Upper lobe of left lung (tissue), 6 donors: ENCODE measurements at places on chromosomes 2 and 18. TPM values are rescaled to one million over a fixed set of nuclear protein-coding genes. Genes with fewer than 3 reads are reported as not detected.

Gene PSMA8
- total RNA-seq = not detected

DNA sequence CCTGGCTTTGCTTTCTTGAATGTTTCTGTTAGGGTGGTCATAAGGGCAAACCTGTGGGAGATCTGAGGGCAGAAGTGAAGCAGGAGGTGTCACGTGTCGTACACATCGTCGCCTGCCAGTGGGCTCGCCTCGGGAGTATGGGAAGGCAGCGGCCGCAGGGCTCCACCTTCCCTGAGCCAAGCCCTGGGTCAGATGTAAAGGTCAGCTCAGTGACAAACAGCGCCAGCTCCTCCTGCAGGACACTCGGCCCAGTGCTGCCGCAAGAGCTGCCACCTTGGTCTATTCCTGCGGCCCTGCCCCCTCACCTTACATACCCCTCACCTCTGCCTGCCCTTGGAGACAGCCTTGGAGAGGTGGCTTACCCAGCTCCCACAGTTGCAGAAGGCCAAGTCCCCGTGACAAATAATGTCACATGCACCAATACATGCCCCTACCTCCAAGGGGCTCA, 64.2 kb downstream of the PSMG2 start:
- no peak for DNase-seq

- DNase-seq = peak; percentile 18
Observed at GRCh38 chr2:100240386-100240785, 81.9 kb downstream of the LONRF2 start.

DNA sequence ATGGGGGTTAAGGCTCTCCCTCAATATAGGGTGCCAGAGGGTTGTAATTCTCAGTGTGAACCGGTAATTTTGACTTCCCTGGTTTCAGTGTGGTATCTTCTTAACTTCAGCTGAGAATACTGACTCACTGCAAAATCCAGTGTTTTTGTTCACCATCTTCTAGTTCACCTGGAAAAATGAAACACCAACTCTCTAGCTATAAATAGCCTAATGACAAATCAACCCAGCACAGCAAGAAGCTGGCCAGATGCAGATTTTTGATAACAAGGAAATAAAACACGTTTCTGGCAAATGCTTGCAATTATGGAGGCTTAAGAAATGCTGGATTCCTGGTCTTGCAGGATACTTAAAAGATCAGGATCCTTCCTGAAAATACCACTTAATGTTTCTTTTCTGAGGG, 192.3 kb downstream of the CLIP4 start:
- DNase-seq = no peak

Gene CYP1B1
- total RNA-seq = 86.9 TPM

DNA sequence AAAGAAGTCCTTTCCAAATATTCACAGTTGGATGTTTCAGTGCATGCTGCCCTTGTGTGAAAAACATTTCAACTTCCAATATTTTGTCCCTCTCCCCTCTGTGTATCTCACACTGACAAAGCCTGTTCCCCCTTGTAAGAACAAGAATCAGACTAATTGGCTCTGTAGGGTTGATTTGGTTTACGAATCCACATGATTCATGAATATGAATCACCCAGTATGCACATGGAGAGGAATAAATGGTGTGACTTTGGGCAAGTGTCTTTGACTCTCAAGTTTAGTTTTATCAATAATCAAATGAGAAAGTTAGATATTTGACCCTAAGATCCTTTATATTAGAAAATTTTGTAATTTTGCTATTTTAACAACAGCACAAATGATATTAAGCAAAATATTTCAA, 9.3 kb upstream of the CDH20 start:
- no peak for DNase-seq

- no peak for DNase-seq
Observed at GRCh38 chr18:56188529-56189275, 449.7 kb downstream of the TXNL1 start.

DNA sequence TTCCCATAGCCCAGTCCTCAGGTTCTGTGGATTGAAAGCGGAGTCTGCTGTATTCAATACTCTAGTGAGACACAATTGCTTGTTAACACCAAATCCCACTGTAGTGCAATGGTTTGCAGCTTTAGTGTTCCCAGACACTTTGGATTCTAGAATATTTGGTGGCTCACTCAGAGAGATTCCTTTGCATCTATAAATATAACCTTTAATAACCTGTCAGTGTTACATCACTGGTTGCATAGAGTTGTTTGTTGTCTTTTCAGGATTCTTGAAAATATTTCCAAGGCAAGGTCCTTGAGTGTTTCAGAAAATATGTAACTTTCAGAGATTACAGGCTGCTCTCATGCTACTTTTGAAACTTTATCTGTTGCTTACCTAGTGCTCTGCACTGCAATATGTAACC, 157.5 kb downstream of the ZEB2 start:
- no peak for DNase-seq

- DNase-seq = no peak
Observed at GRCh38 chr2:118049140-118049815, 35.4 kb upstream of the CCDC93 start.
